ENCODE measurements at places on chromosomes 3 and 15.

GRCh38 chr3:151909681-151910405 lies 36.4 kb downstream of the SUCNR1 start:
- DNase-seq = no peak

GRCh38 chr15:48963524-48964113 lies at the start of gene SHC4:
Gene SHC4 (minus strand): TSS chr15:48963919. CDS start chr15:48963015, 904 bp downstream.
- peak; percentile 61 for DNase-seq

- DNase-seq = no peak
These were observed 26.9 kb upstream of the THRB start for GRCh38 chr3:24521420-24522145.

- no peak for DNase-seq
These were observed 13.7 kb upstream of the STRIT1 start for GRCh38 chr3:155307183-155307582.

- DNase-seq = no peak
These were observed 8.0 kb upstream of the ACAP2 start for GRCh38 chr3:195450731-195451229.

GRCh38 chr3:5059782-5060181 lies 62.3 kb upstream of the ARL8B start:
- DNase-seq = no peak

DNA sequence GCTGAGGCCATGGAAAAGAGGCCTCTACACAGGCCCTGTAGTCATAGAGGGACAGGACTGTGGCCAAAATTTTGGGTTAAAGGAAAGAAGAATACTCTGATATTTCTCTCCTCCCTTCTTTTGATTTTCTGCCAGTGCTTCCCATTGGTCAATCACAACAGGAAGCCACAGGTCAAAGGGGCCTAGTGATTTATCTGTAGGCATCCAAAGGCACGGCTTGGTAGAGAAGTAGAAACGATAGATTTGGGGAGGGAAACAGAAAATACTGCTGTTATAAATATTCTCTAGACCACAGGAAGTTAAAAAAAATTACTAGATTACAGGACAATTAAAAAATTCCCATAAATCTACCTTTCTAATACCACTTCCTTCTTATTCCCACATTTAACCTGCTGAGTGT lies 1.7 kb upstream of the CCDC50 start:
- DNase-seq = no peak

GRCh38 chr15:65081270-65081669 lies 4.7 kb downstream of the KBTBD13 start:
- DNase-seq = no peak

DNA sequence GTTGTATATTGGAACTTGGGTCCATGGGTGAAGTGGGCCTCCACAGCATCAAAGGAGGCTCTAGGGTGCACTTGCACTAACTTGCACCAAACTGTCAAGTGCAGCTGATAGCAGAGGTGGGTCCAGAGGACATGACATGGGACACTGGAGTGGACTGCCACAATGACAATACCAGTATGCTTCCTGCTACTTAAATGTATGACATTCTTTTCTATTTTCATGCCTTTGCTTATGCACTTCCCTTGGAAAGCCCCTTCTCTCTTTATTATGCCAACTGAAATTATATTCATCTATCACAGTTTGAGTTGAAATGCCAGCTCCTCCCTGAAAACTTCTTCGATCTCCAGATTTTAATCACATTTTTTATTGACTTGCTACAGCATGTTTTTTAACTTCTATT lies 101.8 kb downstream of the CFAP20DC start:
- no peak for DNase-seq

DNA sequence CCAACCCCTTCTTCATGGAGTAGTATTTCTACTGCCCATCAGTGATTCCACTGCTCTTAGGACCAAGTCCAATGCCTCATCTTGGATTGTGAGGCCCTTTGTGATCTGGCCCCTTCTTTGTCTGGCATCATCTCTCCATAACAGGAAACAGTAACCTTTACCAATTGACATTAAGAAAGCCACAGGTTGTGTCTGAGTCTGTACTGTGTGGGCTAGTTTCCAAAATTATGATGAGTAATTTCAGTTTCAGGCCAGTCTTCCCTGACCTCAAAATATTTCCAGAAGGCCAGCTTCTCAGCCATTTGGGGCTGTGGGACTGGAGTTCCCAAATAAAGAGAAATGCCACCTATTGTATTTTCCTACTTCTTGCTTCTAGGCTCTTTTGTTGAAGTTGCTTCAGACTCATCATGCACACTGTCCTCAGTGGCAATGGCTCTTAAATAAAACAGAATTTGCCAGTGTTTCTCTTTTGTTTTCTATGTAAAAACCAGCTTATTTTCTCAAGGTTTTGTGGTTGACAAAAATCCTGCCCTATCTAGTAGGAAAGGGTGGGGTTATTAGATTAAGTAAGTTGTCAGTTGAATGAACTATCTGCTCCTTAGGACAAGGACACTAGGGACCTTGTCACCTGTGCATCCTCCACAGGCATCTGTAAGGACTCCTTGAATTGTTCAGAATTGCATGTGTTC lies 47.0 kb upstream of the ACKR4 start:
- DNase-seq = no peak

- no peak for DNase-seq
These were observed 434.2 kb upstream of the ONECUT1 start for GRCh38 chr15:53224371-53224770.

GRCh38 chr3:34260271-34261000 lies 462.0 kb downstream of the PDCD6IP start:
- DNase-seq = peak; percentile 50

- no peak for DNase-seq
These were observed 159.2 kb upstream of the PPP2R3A start for GRCh38 chr3:135806317-135806716.

- no peak for DNase-seq
These were observed 130.8 kb downstream of the SERPINI1 start for GRCh38 chr3:167866331-167866730.

- DNase-seq = peak; percentile 87
These were observed 21.2 kb downstream of the IGSF10 start for GRCh38 chr3:151439652-151440125.

DNA sequence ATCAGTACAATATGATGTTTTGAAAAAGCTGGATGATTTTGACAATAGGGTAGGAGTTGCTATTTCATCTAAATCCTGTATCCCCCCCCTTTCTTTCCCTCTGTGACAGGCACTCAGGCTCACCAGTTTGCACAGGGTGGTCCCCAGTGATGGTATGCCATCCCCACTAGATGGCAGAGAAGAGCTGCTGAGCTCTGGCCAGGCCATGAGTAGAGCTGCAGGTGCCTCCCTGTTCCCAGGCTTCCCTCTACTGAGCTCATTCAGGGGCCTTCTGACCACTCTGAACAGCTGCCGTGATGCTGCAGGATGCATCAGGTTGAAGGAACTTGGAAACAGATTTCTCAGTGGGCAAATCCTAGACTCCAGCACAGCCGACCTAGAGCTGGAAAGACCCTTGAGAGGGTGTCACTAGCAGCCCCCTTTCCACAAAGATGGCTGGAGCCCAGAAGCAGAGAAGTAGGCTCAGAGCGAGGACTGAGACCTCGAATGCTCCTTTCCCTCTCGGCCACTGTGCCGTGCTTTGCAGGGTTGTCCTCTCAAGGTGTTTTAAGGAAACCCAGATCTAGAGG lies 45.1 kb downstream of the EFCAB12 start:
- DNase-seq = peak; percentile 43

DNA sequence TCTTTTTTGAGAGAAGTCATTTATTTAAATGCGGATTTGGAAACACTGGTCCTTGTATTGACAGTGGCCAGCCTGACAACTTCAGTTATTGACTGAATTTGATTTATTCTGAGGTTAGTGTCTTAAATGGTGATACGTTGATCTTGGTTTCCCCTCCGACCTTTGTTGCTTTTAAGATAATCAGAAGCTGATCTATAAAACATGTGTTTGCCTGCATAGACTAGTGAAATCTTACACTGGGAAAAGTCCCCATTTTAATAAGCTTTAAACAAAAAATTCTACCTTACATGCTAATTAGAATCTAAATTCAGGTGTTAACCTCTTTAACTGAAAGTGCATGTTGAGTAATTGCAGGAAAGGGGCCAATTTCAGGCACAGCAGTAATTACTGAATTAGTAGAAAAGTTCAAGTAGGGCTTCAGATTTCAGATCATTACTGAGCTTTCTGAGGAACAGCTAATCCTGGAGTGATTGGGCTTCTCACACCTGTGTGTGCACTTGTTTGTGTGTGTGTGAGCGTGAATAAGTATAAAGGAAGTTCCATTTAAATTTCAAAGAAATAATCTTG lies 221.4 kb downstream of the SOX2 start:
- DNase-seq = no peak

DNA sequence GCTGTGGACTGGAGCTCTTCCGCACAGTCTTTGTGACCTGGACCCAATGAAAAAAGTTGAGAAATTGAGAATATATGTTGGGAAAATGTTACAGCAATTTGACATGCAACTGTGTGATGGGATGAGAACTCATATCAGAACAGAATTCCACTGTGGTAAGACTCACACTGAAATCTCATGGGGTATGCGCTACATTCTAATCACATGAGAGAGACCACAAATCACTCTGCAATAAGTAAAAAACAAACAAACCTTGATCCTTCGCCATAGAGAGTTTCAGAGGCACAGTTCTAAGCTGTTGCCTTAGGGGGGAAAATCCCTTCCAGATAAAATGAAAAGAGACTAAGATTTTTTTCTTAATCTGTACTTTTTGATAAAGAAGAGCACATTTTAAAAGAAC lies 37.3 kb downstream of the LMCD1 start:
- no peak for DNase-seq

DNA sequence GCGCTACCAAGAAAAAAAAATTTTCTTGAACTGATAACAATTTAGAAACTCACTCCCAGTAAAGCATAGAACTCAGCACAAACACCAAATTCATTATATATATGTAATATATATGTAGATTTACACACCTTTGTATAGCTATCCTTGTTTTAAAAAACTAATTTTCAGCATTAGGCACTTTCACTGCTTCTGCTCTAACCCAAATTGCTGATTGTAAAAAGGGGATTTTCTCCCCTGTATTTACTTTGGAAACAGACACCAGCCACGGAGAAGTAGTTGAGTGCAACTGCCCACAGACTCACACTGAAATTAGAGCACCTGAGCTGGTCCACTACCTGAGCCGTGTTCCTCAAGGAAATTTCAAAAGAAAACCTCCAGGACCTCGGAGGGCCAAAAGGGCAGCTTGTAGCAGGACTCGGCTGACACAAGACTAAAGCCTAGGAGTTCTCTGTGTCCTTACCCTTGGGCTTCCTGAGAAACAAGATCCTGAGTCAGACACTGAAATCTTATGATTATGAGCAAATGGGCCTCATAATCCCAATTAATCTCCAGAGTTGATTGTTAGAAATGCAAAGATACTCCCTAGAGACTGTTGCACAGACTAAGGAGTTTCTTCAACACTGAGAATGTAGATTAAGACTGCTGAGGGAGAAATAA lies 106.0 kb downstream of the TNIK start:
- DNase-seq = no peak

DNA sequence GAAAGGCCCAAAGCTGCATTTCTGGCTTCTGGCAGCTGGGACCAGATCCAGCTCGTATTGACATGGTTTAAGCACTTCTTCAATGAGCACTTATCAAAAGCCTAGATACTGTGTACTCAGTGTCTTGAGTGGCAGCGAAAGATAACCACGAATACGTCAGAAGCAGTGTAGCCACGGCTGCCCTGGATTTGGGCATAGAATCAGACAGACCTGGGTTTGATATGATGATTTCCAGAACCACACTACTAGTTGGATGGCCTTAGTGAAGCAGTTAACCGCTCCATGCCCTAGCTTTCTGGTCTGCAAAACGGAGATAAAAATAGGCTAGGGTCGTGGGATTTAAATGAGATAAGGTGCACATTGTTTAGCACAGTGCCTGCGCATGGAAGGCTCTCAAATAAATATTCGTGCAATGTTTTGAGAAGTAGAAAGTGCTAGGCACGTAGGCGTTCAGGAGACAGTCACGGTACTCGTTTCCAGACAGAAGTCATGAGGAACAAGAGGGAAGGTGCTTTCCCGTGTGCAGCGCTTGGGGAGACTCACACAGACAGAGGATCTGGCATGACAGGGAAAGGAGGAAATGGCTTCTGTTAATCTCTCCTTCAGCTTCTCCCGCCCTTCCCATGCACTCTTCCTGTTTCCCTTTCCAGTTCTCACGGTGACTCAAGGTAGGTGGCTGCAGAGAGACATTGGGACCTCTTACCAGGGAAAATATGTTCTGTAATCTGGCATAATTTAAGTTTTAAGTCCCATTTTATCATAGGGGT lies 70.3 kb downstream of the CCNL1 start:
- no peak for DNase-seq

DNA sequence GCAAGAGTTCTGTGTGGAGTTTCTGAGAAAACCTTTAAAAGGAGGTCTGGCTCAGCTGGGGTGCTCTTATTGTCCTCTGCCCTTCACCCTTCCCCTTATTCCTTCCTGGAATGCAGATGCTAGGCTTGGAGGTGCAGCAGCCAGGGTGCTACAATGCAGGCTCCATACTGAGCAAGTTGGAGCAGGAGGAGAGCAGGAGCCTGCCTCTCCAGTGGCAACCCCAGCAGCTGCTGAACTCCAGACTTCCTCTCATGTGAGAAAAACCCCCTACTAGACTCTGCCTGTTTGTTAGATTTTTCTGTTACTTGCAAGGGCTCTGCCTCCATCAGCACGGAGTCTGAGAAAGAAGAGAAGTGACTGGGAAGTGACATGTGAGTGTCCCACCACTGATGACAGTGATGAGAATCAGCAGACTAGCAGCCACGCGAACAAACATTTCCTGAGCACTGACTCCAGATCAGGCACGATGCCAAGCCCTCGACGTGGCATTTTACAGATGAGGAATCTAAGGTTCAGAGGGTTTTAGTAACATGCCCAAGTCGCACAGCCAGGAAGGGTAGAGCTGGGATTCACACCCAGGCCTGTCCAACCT lies 16.1 kb upstream of the RARRES1 start:
- peak; percentile 33 for DNase-seq

DNA sequence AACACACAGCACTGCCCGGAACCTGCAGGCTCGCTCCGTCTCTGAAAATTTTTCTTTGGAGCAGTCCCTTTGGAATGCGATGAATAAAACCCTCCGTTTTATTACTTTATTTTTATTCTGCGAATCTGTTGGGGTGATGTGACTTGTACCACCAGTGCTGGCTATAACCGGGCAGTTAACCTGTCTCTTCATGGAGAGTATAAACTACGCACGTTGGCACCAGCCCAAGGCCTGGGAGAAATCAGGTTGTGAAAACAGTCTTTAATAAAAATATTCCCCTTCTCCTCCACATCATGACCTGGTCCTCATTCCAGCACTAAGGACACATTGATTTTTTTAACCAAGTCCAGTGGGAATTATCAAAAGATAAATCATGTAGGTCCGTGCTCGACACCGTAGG lies 116.8 kb downstream of the WNT5A start:
- no peak for DNase-seq

DNA sequence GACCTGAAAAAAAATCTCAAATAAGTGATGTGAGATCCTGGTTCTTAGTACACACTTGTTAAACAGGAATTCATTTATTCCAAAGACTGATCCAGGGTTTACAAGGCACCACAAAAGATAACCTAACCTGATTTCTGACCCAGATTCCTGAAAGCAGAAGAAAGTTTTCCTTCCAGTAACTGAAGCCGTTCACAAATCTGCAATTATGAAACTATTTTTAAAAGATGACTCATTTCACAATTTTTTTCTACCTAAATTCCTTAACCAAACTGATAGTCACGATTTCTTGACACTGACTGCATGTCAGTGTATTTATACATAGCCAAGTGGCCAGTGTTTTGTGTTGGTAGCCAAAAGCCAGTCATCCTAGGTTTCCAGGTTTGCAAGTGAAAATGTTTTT lies 17.1 kb downstream of the SLC9A9 start:
- DNase-seq = no peak

GRCh38 chr3:44227632-44228031 lies 14.1 kb upstream of the TOPAZ1 start:
- DNase-seq = no peak

- no peak for DNase-seq
These were observed 219.6 kb downstream of the THSD4 start for GRCh38 chr15:71334873-71335272.
